Activated T-helper 1 cell treated with anti-CD3 and anti-CD28 coated beads, Interleukin-2, amount 50 U/mL, for 16 hours (primary cell): ENCODE measurements at places on chromosomes 12 and 14.

DNA sequence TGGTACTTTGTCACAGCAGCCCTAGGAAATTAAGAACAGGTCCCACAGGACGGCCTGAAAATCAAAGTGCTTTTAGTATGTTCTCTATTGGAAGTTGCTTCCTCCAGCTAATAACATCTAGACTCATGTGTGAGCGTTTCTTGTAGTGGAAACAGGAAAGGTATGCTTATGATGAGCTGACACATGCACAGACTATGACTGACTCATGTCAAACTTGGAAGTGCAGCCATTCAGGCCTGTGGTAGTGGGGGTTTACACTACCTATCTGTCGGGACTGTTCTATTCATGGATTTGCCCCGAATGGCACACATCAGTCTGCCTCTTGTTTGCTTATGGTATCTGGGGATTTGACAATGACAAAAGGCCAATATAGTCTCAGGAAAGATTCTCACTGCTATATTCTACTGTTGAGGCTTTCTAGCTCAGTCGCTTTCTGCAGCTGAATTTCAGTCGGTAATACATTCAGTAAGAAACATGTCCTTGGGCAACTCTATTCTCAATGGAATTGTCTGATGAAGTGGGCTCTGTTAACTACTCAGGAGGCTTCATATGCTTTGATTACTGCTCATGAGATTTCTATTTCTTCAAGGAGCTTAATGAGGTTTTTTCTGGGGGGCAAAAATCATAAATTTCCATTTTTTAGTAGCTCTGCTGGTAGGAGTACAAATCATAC, 270.3 kb upstream of the DAAM1 start:
- DNase-seq, result no peak

DNA sequence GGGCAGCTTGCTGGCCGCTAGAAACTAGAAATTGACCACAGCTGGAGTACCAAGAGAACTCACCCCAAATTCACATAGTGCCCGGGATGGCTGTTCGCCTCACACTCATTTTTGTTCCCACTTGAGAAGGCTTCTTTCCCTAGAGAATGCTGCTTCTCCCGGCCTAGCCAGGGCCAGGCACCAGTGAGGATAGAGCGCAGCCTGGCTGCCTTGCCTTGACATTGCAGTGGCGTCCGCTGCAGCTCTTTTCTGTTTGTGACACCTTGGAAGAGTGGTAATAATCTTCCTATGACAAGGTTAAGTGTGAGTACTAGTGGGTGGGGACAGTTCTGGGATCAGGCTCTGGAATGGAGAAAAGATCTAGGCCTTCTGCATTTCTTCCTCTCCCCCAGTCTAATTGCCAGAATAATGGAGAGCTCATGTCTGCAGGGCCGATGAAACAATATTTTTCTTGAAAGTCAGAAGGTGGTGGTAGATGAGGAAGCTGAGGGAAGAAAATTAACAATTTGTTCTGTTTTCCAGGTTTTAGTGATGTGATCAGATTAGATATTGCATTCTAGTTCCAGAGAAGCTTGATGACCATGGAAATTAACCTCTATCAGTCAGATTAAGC, 3.7 kb downstream of the TMEM253 start:
- peak; percentile 45 for DNase-seq

- no peak for DNase-seq
Observed at GRCh38 chr12:41743835-41744234, 400.8 kb downstream of the GXYLT1 start.

DNA sequence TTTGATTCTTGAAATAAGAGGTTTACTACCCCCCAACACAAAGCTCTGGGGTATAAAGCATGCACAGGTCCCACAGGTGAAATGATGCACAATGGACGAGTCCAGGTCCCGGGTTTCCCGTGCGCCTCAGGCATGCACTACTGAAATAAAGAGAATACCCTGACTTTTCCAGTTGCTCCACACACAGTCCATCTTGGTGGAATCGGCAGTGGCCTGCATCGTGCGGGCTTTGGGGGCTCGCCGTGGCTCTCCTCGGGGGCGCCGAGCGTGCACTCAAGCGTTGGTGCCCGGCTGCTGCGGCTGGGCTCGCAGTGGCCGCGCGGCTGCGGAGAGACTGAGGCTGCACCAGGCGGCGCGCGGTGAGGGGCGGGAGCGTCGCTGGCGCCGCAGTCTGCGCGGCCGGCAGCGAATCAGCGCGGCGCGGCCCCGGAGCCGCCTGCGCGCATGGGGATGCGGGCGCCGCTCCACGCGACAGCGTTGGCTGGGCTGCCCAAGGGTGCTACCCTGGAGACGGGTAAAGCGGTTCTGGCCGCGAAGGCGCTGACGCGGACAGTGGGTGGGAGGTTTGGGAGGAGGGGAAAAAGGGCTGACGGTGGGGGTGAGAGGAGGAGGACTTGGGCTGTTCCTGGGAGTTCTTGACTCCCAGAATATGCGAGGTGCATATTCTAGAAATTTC, 53.8 kb upstream of the CCDC175 start:
- no peak for DNase-seq

- DNase-seq, result no peak
Observed at GRCh38 chr14:26845151-26845818, 247.5 kb upstream of the NOVA1 start.

DNA sequence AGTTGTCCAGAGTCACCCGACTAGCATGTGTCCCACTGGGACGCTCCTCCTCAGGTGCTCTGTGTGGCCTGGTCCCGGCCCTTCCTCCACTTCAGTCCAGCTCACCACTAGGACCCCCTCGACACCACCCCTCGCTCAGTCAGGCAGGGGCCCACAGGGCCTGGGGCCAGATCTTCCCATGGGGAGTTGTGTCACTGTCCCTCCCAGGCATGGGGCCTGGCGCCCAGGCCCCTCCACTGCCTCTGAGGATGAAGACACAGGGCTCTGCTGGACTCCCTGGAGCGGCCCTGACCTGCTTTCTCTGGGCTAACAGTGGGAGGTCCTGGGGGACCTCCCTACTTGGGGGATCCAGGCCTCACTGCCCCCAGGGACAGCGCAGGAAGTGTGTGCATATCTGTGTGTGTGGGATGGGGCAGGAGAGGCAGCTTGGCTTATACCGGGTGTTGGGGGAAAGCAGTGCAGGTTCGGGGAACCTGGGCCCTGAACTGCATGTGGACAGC, 43.8 kb downstream of the KRT80 start:
- DNase-seq, result no peak

DNA sequence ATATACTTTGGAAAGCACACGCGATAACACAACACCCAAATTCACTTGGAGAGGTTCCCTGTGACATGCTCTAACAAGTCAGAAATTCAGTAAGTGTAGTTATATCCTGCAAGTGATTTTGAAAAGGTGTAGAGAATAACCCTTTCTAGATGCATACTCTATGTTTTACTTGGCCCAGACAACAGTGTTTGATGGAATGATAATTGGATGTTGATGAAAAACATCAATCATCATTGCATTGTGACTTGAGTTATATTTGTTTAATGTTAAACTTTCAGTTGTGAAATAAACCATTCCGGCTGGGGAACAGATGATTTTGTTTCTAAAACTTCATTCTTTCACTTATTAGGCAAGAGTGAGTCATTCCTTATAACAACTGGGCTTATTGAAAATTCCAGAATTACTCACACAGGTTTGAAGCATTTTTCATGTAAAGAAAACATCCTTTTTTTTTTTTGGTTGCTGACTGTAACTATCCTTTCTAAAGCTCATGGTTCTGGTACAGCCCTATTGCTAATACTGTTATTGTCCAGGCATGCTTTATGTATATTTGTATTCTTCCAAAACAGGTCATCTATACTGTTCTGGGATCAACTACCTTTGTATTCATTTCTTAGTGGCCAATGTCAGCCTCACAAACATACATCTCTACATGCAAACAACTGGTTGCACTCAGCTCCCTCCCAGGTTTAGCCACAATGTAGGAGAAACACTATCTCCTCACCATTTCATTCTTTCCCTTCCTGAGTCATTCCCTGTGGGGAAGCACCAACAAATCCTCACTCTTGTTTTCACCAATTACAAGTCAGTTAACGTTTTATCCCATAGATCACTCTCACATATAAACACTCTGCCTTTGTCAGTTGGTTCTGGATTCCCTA, 121.2 kb upstream of the LRIG3 start:
- DNase-seq, result no peak
